ENCODE measurements at places on chromosomes 2 and 18.

DNA sequence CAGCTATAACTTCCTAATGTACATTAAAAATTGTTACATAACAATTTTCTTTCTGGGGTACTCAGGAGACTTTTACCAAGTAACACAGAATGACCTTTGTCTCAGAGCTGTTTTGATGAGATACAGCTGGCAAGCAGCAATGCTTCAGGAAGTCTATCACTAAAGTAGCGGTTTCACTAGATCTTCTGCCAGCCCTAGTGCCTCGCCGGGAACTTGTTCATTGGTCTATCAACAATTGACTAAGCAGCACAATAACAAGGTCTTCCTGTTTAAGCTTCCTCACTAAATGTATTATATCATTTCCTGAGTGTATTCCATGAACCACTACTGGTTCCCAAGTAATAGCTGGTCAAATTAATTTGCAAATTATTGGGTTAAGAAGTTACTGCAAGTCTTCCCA, 69.2 kb downstream of the TRIP12 start:
- no peak overlapping the region for H3K4me3 ChIP-seq
- H3K4me1 ChIP-seq, result peaks cover 13% of the 10 kb centered on the region
- peaks cover 18% of the 10 kb centered on the region for H3K36me3 ChIP-seq

- no peak overlapping the region for H3K27ac ChIP-seq
- no peak for DNase-seq
- peaks cover 15% of the 10 kb centered on the region for H3K4me1 ChIP-seq
- H3K36me3 ChIP-seq, result peaks cover 7% of the 10 kb centered on the region
Measured at GRCh38 chr18:63953811-63954210, 4.7 kb downstream of the HMSD start.

GRCh38 chr18:56235481-56236013, 402.8 kb downstream of the TXNL1 start:
- H3K27me3 ChIP-seq, result no peaks in the 10 kb centered on the region
- H3K4me1 ChIP-seq, result peaks cover 37% of the 10 kb centered on the region
- peak overlapping the region; percentile 33 for H3K4me3 ChIP-seq
- DNase-seq, result peak; percentile 22
- peak overlapping the region; percentile 82 for H3K27ac ChIP-seq
- H3K36me3 ChIP-seq, result peaks cover 14% of the 10 kb centered on the region

- no peak for DNase-seq
- no peaks in the 10 kb centered on the region for H3K27me3 ChIP-seq
- no peak overlapping the region for H3K4me3 ChIP-seq
Measured at GRCh38 chr18:46158499-46158898, 54.3 kb downstream of the HAUS1 start.

- no peaks in the 10 kb centered on the region for H3K27me3 ChIP-seq
- no peak overlapping the region for H3K4me3 ChIP-seq
- no peaks in the 10 kb centered on the region for H3K36me3 ChIP-seq
- DNase-seq, result no peak
Measured at GRCh38 chr2:98685930-98686887, 44.7 kb downstream of the MGAT4A start.

DNA sequence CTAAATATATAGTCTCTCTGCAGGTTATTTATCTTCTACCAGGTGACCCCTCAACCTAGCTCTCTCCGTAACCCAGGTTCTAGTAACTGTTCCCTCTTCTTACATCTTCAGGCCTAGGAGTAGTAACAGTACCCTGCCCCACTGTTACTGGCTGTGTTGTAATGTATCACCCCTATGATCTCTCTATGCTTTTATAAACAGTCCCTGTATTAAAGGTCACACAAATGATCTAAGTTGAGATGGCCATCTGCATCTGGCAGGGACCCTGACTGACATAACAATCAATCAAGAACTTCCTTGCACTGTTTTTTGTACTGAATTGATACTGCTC, 219.7 kb upstream of the STK17B start:
- peaks cover 8% of the 10 kb centered on the region for H3K4me1 ChIP-seq
- H3K4me3 ChIP-seq, result no peak overlapping the region
- no peak overlapping the region for H3K27ac ChIP-seq
- peaks cover 2% of the 10 kb centered on the region for H3K36me3 ChIP-seq
- no peak for DNase-seq
- H3K27me3 ChIP-seq, result no peaks in the 10 kb centered on the region

- no peak for DNase-seq
- H3K27me3 ChIP-seq, result no peaks in the 10 kb centered on the region
- no peaks in the 10 kb centered on the region for H3K36me3 ChIP-seq
- peaks cover 13% of the 10 kb centered on the region for H3K4me1 ChIP-seq
Measured at GRCh38 chr18:29326214-29326613, 1149.3 kb upstream of the CDH2 start.

- no peak overlapping the region for H3K27ac ChIP-seq
- no peaks in the 10 kb centered on the region for H3K27me3 ChIP-seq
- peaks cover 17% of the 10 kb centered on the region for H3K4me1 ChIP-seq
- no peak overlapping the region for H3K4me3 ChIP-seq
- H3K36me3 ChIP-seq, result peaks cover 6% of the 10 kb centered on the region
Measured at GRCh38 chr18:39772155-39772919, 2182.7 kb upstream of the PIK3C3 start.

DNA sequence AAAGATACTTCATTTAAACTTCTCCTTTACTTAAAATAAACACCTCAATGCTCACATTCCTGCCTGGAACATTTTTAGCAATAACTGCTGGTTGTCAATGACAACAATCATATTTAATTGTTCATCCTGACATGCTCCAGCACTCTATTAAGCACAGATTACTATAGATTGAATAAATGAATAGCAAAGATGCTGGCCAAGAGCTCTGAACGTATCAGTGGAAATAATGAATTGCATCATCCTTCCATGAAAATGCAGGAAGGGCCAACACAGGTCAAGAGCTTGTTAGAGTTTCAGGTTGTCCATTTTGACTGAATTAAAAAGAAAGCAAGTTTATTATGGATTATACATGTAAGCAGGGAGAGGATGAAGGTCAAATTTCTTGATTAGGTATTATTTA, 994.0 kb downstream of the TSN start:
- H3K4me3 ChIP-seq, result no peak overlapping the region
- peaks cover 15% of the 10 kb centered on the region for H3K4me1 ChIP-seq
- H3K36me3 ChIP-seq, result no peaks in the 10 kb centered on the region
- H3K27ac ChIP-seq, result no peak overlapping the region

DNA sequence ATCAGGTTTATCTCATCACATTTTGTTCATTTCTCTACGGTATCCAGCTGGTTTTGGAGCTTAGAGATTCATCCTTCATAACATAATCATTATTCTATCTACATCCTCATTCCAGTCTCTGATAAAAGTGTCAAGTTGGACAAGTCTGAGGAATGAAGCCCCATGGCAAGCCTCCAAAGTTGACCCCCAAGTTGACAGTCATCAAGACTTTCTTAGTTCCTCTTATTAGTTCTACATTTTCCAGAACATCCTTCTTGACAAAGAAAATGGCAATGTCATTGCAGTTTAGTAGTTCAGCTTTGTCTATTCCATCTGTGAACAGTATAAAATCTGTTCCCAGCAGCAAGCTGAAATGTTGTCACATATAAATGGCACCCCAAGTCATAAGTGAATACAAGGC, 4.5 kb upstream of the TMSB10 start:
- peaks cover 14% of the 10 kb centered on the region for H3K27me3 ChIP-seq
- H3K4me1 ChIP-seq, result peaks cover 14% of the 10 kb centered on the region
- no peaks in the 10 kb centered on the region for H3K36me3 ChIP-seq
- DNase-seq, result no peak
- no peak overlapping the region for H3K27ac ChIP-seq
- no peak overlapping the region for H3K4me3 ChIP-seq

DNA sequence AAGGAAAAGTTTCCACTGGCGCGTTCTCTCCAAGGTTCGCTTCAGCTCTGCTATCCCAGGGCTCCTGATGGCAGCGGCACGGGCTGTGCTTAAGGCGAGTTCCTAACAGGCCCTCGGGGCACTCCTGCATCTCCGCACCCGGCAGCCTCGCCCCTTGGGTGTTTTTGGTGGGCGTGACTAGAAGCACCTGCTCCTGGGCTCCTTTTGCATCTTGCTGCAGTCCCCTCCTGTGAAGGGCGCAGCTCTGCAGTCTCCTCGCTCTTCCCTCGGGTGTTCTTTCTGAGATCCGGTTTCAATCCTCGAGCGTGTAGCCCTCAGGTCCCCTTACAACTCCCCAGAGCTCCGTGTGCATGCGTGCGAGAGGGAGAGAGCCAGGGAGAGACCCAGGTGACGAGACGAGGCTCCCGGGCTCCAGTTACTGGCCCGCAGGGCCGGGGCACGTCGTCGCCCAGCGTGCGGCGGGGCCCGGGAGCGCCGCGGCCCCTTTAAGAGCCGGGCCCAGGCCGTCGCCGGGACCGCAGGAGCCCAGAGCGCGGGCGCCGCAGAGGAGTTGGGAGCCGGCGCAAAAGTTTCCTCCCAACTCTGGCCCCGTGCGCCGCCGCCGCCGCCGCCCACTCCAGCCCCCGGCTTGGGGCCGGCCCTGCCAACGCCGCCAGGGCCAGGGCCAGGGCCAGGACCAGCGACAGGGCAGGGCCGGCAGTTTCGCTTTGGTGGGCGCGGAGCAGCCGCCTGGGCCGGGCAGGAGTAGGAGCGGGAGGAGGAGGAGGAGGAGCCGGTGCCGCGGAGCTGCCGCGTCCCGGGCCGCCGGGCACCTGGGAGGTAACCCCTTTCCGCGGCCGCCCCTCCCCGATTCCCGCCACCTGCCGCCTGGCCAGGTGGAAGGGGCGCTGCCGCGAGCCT, at the start of gene PARD3B:
PARD3B (plus strand) TSS at position 515 of the 900 bp plus-strand sequence. CDS start 525 bp downstream, outside the sequence.
- peaks cover 37% of the 10 kb centered on the region for H3K4me1 ChIP-seq
- DNase-seq, result peak; percentile 48
- H3K27ac ChIP-seq, result peak within 1 kb of the TSS; percentile 92
- peaks cover 13% of the 10 kb centered on the region for H3K27me3 ChIP-seq

- H3K4me1 ChIP-seq, result peaks cover 3% of the 10 kb centered on the region
- DNase-seq, result no peak
- no peaks in the 10 kb centered on the region for H3K36me3 ChIP-seq
- H3K27ac ChIP-seq, result no peak overlapping the region
- no peak overlapping the region for H3K4me3 ChIP-seq
Measured at GRCh38 chr2:164896634-164897355, 55.2 kb upstream of the COBLL1 start.

- peaks cover 65% of the 10 kb centered on the region for H3K27me3 ChIP-seq
- peak overlapping the region; percentile 76 for H3K4me3 ChIP-seq
- no peak for DNase-seq
- H3K36me3 ChIP-seq, result no peaks in the 10 kb centered on the region
- peaks cover 20% of the 10 kb centered on the region for H3K4me1 ChIP-seq
Measured at GRCh38 chr18:2848247-2849246, 1.7 kb downstream of the EMILIN2 start.

- no peak overlapping the region for H3K27ac ChIP-seq
- no peaks in the 10 kb centered on the region for H3K36me3 ChIP-seq
- peaks cover 87% of the 10 kb centered on the region for H3K4me1 ChIP-seq
- H3K4me3 ChIP-seq, result no peak overlapping the region
- DNase-seq, result no peak
Measured at GRCh38 chr2:239300242-239300641, 100.6 kb downstream of the HDAC4 start.

- DNase-seq, result no peak
- H3K4me1 ChIP-seq, result peaks cover 12% of the 10 kb centered on the region
- no peaks in the 10 kb centered on the region for H3K27me3 ChIP-seq
Measured at GRCh38 chr2:219765231-219765911, 137.9 kb downstream of the SLC4A3 start.

DNA sequence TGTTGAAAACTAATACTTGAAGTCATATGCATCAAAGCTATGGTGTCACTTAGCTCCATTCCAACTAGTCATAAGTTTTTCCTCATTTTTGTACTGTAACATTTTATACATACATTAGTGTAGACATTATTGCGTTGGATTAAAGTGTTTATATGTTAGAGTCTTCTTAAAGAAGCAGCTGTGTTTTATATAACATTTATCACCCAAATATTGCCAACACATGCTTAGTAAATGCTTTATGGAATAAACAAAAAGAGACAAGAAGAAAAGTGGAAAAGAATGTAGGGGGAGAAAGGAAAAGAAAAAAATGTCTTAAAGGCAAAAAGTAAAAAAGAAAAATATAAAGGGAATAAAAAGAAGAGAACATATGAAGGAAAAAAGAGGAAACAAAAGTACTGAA, 1314.3 kb upstream of the CELF4 start:
- no peak overlapping the region for H3K4me3 ChIP-seq
- DNase-seq, result no peak
- H3K36me3 ChIP-seq, result no peaks in the 10 kb centered on the region
- H3K27ac ChIP-seq, result no peak overlapping the region
- no peaks in the 10 kb centered on the region for H3K4me1 ChIP-seq

DNA sequence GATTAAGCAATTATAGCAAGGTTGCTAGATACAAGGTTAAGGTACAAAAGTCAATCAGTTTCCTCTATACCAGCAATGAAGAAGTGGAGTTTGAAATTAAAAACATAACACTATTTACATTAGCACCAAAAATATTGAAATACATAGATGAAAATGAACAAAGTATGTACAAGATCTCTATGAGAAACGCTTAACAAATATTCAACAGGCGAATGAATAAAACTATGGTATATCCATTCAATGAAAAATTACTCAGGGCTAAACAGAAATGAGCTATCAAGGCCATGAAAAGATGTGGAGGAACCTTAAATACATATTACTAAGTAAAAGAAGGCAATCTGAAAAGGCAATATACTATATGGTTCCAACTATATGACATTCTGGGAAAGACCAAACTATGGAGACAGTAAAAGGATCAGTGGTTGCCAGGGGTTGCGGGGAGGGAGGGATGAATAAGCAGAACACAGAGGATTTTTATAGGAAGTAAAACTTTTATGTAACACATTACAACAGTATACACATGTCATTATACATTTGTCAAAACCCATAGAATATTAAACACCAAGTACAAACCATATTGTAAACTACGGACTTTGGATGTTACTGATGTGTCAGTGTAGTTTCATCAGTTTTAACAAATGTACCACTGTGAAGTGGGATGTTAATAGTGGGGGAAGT, 62.1 kb downstream of the RMDN2 start:
- H3K27ac ChIP-seq, result no peak overlapping the region
- DNase-seq, result no peak
- peaks cover 3% of the 10 kb centered on the region for H3K4me1 ChIP-seq
- H3K36me3 ChIP-seq, result peaks cover 6% of the 10 kb centered on the region
- no peaks in the 10 kb centered on the region for H3K27me3 ChIP-seq

- H3K27me3 ChIP-seq, result peaks cover 16% of the 10 kb centered on the region
- H3K4me3 ChIP-seq, result no peak overlapping the region
- no peak for DNase-seq
- no peak overlapping the region for H3K27ac ChIP-seq
- peaks cover 22% of the 10 kb centered on the region for H3K4me1 ChIP-seq
Measured at GRCh38 chr2:27751377-27751776, 20.1 kb upstream of the MRPL33 start.

- H3K27me3 ChIP-seq, result no peaks in the 10 kb centered on the region
- DNase-seq, result no peak
- no peak overlapping the region for H3K27ac ChIP-seq
- H3K4me3 ChIP-seq, result no peak overlapping the region
- no peaks in the 10 kb centered on the region for H3K4me1 ChIP-seq
- H3K36me3 ChIP-seq, result no peaks in the 10 kb centered on the region
Measured at GRCh38 chr2:223108351-223109050, 56.5 kb downstream of the KCNE4 start.

GRCh38 chr2:226707499-226707898, 92.1 kb downstream of the IRS1 start:
- H3K36me3 ChIP-seq, result no peaks in the 10 kb centered on the region
- H3K27ac ChIP-seq, result no peak overlapping the region
- DNase-seq, result no peak
